ENCODE measurements at places on chromosomes 3 and 15. TPM values are rescaled to one million over a fixed set of nuclear protein-coding genes. Genes with fewer than 3 reads are reported as not detected.
A peak's percentile ranks its signal among the peaks of the same experiment; 100 is the strongest.

ARNT2 gene
- 10.1 TPM for total RNA-seq

UTS2B gene
- total RNA-seq, result not detected

POTEB2 gene
- not detected for total RNA-seq

XCR1 gene
- not detected for total RNA-seq

DNA sequence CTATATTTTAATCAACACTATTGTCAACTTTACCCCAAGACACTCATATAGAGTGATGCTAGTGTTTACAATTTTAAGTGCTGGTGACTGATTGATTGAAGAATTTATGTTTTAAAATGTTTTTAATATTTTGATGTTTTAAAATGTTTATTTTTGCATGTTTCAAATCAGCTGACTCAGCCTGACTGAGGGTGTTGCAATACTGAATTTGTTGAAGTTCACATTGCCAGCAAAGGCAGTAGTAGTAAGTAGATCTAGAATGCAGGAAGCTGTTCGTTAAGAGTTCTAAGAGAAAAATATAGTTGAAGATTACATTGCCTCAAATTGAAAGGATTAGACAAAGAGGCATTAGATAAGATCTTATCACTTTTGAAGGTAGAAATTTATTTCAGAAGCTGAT, 977.6 kb downstream of the IGSF11 start:
- no peak for DNase-seq

- no peak for DNase-seq
These were observed 243.9 kb downstream of the FAM43A start for GRCh38 chr3:194929578-194929960.

DNA sequence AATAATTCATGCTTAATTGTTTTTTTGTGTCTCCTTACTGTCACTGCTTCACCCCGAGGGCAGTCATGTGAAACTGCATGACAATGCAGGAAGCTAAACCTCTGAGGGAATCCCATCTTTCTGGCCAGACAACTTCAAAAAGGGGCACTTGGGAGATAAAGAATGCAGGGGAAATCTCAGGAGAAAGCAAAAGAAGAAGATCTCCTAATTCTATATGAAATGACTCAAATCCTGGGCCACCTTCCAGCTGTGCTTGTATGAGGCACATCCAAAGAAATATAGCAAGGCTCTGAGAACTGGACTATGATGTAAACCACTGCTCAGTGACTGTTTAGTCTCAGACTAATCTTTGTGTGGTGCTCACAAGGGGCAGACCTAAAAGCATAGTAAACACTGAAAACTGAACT, 22.6 kb upstream of the UMPS start:
- DNase-seq, result no peak

GRCh38 chr15:88243895-88244787, 12.4 kb downstream of the NTRK3 start:
- DNase-seq, result no peak

DNA sequence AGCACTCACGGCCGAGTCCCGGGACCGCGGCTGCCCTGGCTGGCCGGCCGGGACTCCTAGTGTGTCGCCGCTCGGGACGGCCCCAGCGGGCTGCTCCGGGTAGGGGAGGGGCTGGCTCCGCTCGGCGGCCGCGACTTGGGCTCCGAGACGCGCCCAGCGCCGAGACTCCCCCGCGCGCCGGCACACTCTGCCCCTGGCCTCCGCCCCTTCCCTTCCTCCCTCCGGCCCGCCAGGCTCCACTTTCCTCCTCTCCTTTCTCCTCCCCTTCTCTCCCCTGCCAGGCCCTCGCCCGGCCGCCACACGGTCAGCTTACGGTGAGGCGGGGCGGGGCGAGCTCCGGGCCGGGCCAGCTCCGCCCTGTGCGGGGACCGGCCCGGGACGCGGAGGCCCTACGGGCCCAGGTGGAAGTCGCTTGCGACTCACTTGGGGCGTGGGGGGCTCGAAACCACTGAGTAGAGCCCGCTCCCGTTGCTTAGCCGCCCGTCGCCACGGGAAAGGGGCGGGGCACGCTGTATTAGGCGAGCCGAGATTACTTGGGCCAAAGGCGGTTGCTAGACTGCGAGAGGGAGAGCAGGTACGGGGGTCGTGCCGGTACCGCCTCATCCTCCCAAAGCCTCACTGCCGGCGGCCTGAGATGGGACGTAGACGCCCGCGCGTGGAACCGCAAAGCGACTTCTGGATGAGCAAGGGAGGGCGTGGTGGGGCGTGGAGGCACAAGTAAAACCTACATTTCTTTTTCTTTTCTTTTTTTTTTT, at the start of gene ITGB5:
Gene ITGB5 (minus strand): TSS at position 189 of the 755 bp plus-strand sequence. CDS start 365 bp downstream, outside the sequence.
- peak; percentile 90 for DNase-seq

DNA sequence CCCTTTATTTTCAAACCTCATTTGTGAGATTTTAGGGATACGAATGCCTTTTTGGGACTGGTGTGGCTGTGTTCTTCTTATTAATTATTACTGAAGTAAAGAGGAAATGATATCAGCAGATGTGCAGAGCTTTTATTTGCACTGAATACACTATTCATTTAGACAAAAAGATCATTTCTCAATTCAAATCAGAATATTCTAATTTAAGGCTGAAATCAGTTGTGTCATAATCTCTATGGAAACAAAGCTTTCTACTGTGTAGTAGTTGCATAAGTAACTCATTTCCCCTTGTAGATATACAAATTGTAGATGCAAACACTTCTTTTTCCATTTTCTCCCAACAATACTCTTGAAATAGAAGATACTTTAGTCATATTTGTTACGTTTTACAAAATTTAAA, 56.0 kb downstream of the PDE8A start:
- no peak for DNase-seq

- DNase-seq, result no peak
These were observed 99.2 kb upstream of the LRRN1 start for GRCh38 chr3:3699816-3700633.

DNA sequence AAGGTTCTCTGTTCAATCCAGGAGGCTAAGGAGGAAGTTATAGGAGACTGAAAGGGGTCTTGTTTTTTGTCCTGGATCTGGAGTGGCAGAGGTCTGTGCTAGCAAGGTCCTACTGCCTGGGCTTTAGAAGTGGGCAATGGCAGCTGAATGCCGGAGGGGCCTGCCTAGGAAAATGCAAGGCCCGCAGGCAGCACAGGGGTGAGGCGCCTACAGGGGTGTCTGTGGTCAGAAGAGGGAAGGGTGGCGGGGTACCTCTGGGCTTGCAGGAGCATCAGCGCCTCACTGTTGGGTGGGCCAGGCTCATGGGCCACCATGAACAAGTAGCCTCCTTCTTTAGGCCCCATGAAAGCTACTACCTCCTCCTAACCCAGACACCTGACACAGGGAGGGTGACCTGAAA, 175.4 kb downstream of the PEX5L start:
- no peak for DNase-seq

DNA sequence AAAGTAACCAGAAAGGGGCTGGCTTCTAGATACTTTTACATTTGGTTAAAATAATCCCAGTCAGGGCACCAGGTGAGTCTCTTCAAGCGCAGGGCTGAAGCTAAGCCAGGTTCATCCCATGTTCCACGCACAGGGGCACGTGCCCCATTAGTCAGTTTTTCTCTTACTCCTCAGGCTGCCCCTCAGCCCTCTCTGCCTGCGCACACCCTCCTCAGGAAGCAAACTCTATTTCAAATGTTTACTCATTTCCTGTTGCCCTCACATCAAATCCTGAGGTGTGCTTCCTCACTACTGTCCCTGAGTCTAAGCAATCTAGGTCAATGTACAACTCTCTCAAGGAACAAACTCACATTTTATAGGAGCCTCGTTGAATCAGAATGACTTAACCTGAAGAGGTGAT, 48.5 kb downstream of the THBS1 start:
- DNase-seq, result no peak

GRCh38 chr15:66601521-66601920, 35.7 kb upstream of the LCTL start:
- DNase-seq, result no peak

DNA sequence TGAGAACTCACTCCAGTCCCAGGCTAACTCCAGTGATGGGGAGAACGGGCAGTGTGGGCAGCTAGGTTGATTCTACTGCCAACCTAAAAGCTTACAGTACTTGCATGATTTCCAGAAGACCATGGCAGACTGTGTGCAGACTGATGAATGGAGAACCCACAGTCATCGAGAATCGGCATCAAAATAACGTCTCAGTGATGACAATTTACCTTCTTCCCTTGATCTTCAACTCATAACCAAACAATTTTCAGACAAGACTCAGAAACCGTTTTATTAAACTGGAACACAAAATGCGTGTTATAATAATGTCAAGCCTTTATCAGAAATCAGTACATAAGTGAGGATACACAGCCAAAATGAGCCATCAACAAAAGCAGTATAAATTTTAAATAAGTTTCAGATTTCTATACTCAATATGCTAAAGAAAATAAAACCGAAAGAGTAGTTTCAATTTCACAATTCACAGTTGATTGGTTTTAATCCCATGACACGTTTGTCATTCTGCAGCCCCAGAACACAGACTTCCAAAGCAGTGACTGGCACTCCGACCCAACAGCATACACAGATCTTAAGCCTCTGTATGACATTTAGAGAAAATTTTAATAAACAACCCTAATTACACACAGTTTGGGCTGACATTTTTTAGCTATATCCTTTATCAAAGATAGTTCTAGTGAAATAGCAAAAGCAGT, 54.5 kb downstream of the ZMAT3 start:
- DNase-seq, result no peak

GRCh38 chr3:172258624-172259023, 189.6 kb downstream of the GHSR start:
- DNase-seq, result no peak
